ENCODE measurements at places on chromosomes 5 and 9. TPM values are rescaled to one million over a fixed set of nuclear protein-coding genes. Genes with fewer than 3 reads are reported as not detected.

DNA sequence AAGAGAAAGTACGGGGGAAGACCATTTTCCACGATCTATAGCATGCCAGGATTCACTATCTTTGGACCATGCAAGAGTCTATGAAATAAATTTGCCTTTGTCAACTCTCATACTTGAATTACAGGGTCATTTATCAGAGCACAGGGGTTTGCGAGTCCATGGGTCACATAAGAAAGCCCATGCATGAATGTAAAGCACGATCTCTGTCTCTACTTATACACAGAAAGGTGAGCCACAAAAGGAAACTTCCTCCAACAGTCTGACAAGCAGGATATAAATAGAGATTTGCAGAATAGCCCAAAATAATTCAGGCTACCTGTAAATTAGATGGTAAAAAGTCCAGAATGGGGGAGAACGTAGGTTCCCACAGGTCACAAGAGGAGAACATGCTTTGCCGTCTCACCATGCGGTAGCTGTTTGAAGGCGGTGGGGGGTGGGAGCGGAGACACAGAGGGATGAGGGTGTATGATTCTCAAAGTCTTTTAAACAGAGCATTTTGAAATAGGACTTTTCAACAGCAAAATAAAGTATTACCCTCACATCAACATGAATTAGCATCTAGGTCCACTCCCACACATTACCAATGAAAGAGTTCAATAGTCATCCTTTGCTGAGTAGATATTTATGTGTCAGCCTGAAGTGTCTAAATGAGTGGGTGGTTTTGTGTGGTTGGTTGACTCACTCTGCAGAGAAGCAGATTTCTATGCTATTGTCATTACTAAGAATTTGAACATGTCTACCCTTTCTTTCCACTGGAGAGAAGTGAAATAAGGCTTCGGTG, 279.7 kb downstream of the EBF1 start:
- no peaks in the 10 kb centered on the region for H3K36me3 ChIP-seq
- no peaks in the 10 kb centered on the region for H3K4me1 ChIP-seq
- peaks cover 14% of the 10 kb centered on the region for H3K27me3 ChIP-seq
- DNase-seq, result no peak
- H3K4me3 ChIP-seq, result no peak overlapping the region

DNA sequence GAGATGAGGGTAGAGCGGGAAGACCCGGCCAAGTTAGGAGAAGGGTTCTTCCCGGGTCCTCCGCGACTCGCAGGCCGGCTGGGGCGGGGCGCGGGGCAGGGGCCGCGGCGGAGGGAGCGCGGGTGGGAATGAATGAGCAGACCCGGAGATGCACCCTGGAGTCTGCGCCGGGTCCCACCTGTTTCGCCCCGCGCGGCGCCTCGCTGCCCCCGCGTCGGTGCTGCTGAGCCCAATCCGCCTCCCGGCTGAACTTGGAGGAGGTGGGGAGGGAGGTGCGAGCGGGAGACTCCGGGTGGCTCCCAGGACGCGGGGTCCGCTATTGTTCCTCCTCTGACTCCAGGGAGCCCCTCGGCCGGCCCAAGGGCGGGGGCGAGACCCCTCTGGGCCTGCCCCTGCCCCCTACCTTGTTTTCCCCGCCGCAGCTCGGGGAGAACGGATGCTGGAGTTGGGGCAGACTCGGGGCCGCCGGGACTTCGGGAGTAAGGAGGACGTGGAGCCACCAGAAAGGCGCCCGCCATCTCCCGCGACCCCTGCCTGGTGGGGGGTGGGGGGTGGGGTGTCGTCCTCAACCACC, 659 bp downstream of the RAI14 start:
- peaks cover 13% of the 10 kb centered on the region for H3K4me1 ChIP-seq
- H3K27me3 ChIP-seq, result no peaks in the 10 kb centered on the region
- H3K4me3 ChIP-seq, result peak overlapping the region; percentile 89
- H3K36me3 ChIP-seq, result peaks cover 12% of the 10 kb centered on the region
- H3K27ac ChIP-seq, result peak overlapping the region; percentile 78

DNA sequence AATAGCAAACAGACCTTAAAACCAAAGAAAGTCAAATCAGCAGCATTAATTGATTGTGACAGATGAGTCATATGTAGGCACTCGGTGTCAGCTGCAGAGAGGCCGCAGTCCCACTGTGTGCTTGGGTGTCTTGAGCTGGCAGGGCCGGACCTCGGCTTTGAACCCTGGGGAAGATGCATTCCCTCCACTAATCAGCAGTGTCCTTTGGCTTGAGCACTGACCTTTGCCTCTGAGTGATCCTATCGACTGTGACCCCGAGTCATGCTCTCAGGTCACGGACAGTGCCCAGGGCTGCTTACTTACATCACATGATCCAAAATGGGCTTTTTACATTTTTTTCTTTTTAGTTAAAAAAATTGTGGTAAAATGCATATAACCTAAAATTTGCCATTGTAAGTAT, 188.7 kb downstream of the GADD45G start:
- 0 out of 2 replicates have a peak, but pooled peaks cover 4% of the 10 kb centered on the region for H3K27me3 ChIP-seq
- no peak overlapping the region for H3K27ac ChIP-seq
- no peaks in the 10 kb centered on the region for H3K4me1 ChIP-seq
- no peak overlapping the region for H3K4me3 ChIP-seq
- H3K36me3 ChIP-seq, result no peaks in the 10 kb centered on the region
- no peak for DNase-seq

- H3K36me3 ChIP-seq, result no peaks in the 10 kb centered on the region
- DNase-seq, result no peak
- H3K4me1 ChIP-seq, result no peaks in the 10 kb centered on the region
- H3K4me3 ChIP-seq, result no peak overlapping the region
- no peak overlapping the region for H3K27ac ChIP-seq
These were observed 32.1 kb upstream of the IL6ST start for GRCh38 chr5:56026863-56027300.

GRCh38 chr5:37918424-37918823, 78.6 kb upstream of the GDNF start:
- no peaks in the 10 kb centered on the region for H3K36me3 ChIP-seq
- no peak overlapping the region for H3K27ac ChIP-seq
- H3K4me1 ChIP-seq, result no peaks in the 10 kb centered on the region
- DNase-seq, result no peak

DNA sequence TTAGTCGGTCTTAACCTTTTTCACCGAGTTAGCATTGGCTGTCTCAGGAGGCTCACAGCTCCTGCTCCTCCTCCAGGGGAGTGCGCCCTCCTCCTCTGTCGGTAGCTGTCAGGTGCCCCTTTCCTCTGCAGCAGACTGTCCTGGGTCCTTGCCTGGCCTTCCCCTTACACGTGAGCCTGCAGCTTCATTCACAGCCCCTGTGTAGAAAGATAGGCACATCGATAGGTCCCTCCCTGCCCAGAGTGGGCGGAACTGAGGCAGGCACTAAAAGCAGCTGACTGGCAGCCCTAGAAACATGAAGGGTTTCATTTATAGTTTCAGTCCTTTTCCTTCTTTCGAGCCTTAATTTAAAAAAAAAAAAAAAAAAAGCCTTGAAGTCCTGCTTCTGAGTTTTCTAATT, 17.2 kb downstream of the TENT4A start:
- H3K4me3 ChIP-seq, result no peak overlapping the region
- H3K27me3 ChIP-seq, result no peaks in the 10 kb centered on the region
- H3K36me3 ChIP-seq, result no peaks in the 10 kb centered on the region

DNA sequence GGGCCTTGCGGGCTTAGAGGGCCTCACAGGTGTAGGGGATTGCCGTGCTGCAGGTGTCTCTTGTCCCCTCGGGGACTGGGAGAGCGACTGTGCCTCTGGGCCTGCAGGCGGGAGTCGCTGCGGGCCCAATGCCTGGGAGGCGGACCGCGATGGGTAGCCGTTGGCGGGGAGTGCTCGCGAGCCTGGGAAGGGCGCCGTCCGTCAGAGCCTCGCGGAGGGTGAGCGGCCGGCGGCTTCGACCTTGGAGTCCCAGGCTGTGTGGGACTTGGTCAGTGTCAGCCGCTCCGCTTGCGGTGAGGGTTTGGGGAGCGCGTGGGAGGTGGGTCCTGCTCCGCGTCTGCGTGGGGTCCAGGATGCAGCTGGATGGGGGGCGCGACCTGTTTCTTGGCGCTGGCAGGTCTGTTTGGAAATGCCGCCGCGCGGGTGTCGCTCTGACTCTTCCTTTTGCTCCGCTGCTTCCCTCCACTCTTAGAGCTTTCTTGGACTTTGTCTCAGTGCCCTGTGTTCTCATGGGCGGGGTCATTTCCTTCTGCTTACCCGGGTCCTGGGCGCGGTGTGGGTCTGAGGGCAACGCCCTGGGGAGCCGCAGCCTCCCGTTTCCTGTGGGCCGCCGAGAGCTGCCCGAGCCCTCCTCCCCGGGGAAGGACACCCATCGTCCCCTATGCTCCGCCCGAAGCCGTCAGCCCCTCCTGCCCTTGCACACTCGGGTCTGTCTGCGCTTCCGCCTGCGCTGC, 88.9 kb upstream of the CACNA1B start:
- H3K4me3 ChIP-seq, result no peak overlapping the region
- no peak for DNase-seq
- H3K27ac ChIP-seq, result no peak overlapping the region
- H3K36me3 ChIP-seq, result peaks cover 31% of the 10 kb centered on the region

DNA sequence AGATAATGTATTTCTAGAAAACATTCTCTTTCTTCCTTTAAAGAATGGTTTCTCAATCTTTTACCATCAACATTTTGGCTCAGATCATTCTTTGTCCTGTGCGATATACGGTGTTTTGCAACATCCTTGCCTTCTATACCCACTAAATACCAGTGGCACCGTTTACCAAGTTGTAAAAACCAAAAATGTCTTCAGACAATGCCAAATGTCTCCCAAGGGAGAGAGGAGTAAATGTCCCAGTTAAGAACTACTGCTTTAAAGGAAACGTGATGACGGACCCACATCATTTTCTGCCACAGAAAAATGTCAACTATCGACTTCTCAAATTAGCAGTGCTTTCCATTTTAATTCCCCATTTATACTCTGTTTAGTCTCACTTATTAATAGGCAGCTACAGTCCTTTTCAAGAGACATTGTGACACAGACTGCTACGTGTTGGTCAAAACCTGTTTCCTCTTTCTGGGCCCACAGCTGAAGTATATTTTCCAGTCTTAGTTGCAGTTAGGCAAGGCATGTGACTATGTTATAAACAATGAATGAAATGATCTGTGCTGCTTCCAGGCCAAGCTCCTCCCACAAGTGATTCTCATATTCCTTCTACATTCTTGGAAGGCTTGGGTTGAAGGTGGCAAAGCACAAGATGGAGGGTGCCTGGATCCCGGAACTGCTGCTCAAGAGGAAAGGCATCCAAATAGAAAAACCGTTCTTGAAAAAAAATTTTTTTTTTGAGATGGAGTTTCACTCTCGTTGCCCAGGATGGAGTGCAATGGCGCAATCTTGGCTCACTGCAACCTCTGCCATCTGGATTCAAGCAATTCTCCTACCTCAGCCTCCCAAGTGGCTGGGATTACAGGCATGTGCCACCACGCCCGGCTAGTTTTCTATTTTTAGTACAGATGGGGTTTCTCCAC, 8.8 kb downstream of the PRXL2C start:
- H3K4me3 ChIP-seq, result no peak overlapping the region
- H3K27me3 ChIP-seq, result no peaks in the 10 kb centered on the region

- H3K4me1 ChIP-seq, result no peaks in the 10 kb centered on the region
- no peak for DNase-seq
- H3K27ac ChIP-seq, result no peak overlapping the region
- no peaks in the 10 kb centered on the region for H3K27me3 ChIP-seq
- H3K36me3 ChIP-seq, result no peaks in the 10 kb centered on the region
- H3K4me3 ChIP-seq, result no peak overlapping the region
These were observed 87.0 kb downstream of the ACTL7B start for GRCh38 chr9:108768744-108769143.

- no peaks in the 10 kb centered on the region for H3K36me3 ChIP-seq
- no peaks in the 10 kb centered on the region for H3K4me1 ChIP-seq
- no peak overlapping the region for H3K27ac ChIP-seq
- no peak overlapping the region for H3K4me3 ChIP-seq
These were observed 387.8 kb downstream of the GADD45G start for GRCh38 chr9:89992326-89993198.

DNA sequence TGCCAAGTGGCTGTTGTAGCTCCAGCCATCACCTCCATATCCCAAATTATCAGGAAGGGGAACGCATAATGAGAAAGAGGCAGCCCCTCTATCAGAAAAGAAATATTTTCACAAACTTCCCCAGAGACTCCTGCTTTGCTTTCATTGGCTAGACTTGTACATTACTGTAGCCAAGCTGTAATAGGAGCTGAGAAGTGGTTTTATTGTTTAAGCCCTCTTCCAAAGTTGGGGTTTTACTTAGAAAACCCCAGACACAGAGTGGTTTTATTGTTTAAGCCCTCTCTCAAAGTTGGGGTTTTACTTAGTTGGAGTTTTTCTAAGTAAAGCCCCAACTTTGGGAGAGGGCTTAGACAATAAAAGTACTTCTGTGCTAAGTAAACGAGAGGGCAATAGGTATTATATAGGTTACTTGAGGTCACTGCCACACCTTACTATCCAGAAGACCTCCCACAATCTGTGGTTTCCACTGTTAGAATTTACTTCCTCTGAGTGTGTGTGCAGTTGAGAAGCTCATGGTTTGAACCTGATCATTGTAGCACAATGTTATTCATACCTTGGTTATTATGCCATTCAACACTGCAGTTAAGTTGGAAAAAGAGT, 215.7 kb upstream of the OTULINL start:
- H3K4me3 ChIP-seq, result no peak overlapping the region
- H3K27me3 ChIP-seq, result no peaks in the 10 kb centered on the region
- H3K27ac ChIP-seq, result no peak overlapping the region
- H3K36me3 ChIP-seq, result peaks cover 42% of the 10 kb centered on the region

DNA sequence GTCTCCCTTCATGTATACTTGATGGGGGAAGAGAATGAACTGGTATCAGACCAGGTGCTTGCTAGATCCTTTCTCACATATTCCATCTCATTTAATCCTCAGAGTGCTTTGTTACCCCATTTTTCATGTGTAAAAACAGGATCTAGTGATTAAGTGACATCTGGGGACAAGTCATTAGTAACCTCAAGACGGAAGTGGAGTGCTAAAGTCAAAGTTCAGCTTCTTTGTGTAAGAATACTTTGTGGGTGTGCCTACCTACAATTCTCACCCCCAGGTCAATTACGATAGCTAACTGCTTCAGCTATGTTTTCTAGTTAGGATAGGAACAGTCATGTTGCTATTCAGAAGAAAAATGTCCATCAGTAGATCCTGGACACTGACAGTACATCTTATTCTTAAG, 3.1 kb upstream of the FAM120AOS start:
- no peaks in the 10 kb centered on the region for H3K27me3 ChIP-seq
- no peak overlapping the region for H3K27ac ChIP-seq
- peaks cover 8% of the 10 kb centered on the region for H3K4me1 ChIP-seq
- H3K36me3 ChIP-seq, result peaks cover 13% of the 10 kb centered on the region

The MAP3K1 gene
- total RNA-seq, result 8.5 TPM

The GRXCR2 gene
- total RNA-seq, result not detected

The CYLC2 gene
- total RNA-seq, result not detected

The TIMD4 gene
- total RNA-seq, result not detected

The SOHLH1 gene
- total RNA-seq, result not detected

The SMIM33 gene
- total RNA-seq, result not detected

The MSX2 gene
- 11.3 TPM for total RNA-seq

The VLDLR gene
- 0.17 TPM for total RNA-seq

The BRD9 gene
- total RNA-seq, result 54.6 TPM

Data from HCT116 (cell line).